ENCODE measurements at places on chromosomes 11 and 22.

GRCh38 chr22:21014726-21015465 lies at the start of gene P2RX6:
TSS of gene P2RX6 (plus strand) at chr22:21015165. CDS start at chr22:21015175, 10 bp downstream.
- ATAC-seq, result peak; percentile 6

- no peak for ATAC-seq
These were observed 14.4 kb downstream of the CABIN1 start for GRCh38 chr22:24025475-24025874.

- peak; percentile 48 for ATAC-seq
These were observed 44.4 kb downstream of the VSIG10L2 start for GRCh38 chr11:125990244-125990643.

- ATAC-seq, result no peak
These were observed 134.4 kb downstream of the CSNK2A3 start for GRCh38 chr11:11218629-11218986.

Data from gastroesophageal sphincter (tissue), 4 donors.